Spleen (tissue), 13 donors: ENCODE measurements at places on chromosomes 16 and 17. TPM values are rescaled to one million over a fixed set of nuclear protein-coding genes. Genes with fewer than 3 reads are reported as not detected.

The RABEP1 gene
- polyA plus RNA-seq, result 20.5 TPM

The SULT1A4 gene
- 13.4 TPM for polyA plus RNA-seq

The CA4 gene
- 5.4 TPM for polyA plus RNA-seq

The SLX1B gene
- polyA plus RNA-seq, result 13.1 TPM

The RUNDC3A gene
- polyA plus RNA-seq, result 0.48 TPM

The PABPN1L gene
- 0.29 TPM for polyA plus RNA-seq

The ERAL1 gene
- 38.6 TPM for polyA plus RNA-seq

DNA sequence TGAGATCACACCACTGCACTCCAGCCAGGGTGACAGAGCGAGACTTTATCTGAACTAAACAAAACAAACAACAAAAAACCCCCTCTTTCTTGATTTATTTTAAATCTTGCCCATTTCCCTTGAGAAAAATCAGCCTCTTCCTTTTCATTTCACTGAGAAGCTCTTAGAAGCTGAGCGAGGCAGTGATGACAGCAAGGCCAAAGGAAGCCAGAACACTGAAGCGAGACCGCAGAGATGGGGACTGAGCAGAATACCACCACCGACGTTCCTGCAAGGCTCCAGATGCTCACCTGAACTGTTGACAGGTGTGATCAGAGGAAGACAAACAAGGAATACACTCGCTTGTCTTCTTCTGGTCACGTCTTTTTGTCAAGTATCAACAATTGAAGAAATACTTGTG lies 30.5 kb upstream of the IRF8 start:
- no peak for DNase-seq

GRCh38 chr17:44416558-44417289 lies 27.3 kb upstream of the ITGA2B start:
- no peak for DNase-seq

DNA sequence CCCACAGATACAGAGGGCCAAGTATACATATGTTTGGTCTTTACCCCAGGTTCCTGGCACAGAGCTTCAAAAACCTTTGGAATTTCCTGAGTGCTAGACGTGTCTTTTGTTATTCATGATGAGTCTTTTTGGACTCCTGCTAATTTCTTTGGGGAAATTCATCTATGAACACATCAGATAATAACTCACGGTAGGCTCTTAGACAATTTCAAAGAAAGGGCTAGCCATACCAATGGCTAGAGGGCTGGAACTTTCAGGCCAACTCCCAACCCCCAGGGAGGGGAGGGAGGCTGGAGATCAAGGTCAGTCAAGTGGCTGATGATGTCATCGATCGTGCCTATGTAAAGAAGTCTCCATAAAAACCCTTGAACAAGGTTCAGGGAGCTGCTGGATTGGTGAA lies 101.9 kb downstream of the STX8 start:
- no peak for DNase-seq

DNA sequence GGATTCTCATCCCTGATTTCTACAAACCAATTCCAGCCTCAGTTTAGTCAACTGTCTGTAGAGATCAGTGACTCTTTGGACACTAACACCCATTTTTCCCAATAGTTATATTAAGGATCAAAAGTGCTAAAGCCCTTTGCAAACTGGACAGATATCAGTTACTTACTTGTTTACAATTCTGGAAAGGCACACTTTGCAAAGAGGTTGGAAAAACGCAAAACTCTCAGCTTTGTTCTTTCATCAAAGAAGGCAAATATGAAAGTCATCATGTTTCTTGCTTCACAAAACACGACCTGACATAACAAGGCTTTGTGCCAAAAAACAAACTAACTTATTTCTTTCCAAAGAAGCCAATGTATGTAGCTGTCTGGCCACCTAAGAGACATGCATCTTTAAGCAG lies 26.1 kb upstream of the VAT1L start:
- no peak for DNase-seq

DNA sequence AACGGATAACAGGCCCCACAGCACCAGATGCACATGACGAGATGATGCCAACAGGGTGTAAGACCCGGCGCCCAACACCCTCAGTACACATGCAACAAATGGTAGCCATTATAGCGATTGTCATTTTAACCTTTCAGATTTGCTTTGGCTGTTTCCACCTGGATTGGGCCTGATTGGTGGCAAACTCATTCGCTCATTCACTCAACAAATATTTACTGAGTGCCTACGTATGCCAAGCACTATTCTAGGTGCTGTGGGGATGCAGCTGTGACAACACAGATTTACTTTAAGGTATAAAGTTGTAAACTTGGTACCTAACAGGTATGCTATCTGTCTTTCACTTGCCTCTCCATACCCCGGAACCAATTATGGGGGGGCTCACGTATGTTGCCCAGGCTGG lies 66.8 kb downstream of the SRCIN1 start:
- no peak for DNase-seq

GRCh38 chr17:55842405-55843158 lies 91.7 kb downstream of the PCTP start:
- DNase-seq, result no peak

DNA sequence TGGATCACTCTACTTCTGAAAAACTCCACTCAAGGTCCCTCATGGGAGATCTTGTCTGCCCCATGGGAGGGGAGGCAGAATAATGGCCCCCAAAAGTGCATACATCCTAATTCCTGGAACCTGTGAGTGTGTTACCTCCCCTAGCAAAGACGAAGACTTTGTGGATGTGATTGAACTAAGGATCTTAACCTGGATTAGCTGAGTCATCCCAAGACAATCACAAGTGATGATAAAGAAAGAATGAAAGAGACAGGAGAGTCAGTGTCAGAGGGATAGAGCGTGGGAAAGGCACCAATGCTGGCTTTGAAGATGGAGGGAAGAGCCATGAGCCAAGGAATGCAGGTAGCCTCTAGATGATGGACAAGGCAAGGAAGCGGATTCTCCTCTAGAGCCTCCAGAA lies 374.7 kb upstream of the DYNLRB2 start:
- no peak for DNase-seq

DNA sequence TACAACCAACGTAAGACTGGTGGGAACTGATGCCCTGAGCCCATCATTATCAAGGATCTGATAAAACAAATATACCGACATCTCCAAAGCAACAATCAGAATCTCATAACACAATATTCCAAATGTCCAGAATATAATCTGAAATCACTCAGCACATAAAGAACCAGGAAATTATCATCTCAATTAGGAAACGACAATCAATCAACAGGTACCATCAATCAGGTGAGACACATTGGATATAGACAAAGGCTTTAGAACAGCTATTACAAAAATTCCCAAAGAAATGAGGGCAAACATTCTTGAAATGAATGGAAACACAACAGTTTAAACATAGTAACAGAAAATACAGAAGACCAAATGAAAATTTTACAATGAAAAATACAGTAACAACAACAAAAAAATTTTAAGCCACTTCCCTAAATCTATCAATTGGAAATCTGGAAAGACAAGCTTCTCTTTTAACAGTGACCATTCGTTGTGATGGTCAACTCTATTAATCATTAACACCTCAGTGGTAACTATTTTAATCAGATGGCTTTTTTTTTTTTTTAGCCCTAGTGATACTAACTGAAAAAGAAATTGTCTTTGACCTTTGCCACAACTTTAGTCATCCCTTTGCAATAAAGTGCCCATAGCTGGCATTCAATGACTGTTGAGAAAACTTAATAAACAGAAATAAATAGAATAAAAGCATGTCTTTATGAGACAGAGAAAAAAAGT lies 70.4 kb downstream of the USP32 start:
- DNase-seq, result no peak

DNA sequence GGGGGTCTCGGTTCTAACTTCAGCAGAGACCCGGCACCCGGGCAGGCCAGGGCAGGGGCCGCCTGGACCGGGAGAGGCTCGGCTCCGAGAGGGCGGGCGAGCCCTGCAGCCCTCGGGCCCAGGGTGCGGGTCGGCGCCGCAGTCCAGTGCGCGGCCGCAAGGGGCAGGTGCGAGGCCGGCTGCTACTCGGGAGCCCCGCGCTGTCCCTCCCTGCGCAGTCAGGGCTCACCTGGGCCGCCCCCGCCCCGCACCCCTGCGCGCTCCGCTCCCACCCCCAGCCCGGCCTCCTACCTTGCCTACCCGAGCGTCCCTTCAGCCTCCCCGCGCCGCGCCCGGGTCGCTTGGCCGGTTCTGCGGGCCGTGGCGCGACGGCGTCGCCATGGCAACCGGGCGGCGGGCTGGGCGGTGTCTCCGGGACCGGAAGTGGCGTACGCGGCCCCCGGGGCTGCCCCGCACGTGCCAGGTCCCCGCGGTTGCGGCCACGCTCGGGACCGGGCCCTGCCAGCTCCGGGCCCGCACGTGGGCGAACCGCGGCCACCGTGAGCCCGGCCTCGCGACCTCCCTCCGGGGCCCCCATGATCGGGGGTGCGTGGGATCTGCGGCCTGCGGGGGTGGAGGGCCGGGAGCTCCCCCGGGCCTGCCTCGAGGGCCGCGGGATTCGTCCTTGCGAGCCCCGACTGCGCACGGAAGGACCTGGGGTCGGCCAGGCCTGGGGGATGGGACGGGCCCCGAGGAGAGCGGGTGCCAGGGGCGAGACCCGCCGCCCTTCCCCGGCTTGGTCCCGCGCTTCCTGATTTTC lies at the start of gene CYB561:
TSS of gene CYB561 (minus strand) at position 353 of the 799 bp plus-strand sequence. CDS start 8,759 bp downstream, outside the sequence.
- peak; percentile 91 for DNase-seq

DNA sequence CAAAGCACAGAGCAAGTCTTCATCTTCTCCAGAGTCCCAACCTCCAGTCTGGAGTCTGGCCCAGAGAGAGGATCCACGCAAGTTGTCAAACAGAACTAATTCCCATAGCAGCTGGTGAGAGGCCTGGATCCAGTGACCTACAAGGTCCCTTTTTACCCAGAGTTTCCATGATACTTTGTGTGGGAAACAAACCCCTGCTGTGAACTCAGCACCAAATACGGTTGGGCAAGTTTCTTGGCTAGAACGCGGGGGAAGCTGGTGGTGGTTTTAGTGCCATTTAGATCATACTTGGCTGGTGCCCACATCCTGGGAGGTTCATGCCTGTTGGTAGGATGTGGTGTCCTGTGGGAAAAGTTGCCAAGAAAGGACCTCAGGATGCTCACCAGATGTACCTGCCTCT lies 18.1 kb downstream of the TMC7 start:
- no peak for DNase-seq

DNA sequence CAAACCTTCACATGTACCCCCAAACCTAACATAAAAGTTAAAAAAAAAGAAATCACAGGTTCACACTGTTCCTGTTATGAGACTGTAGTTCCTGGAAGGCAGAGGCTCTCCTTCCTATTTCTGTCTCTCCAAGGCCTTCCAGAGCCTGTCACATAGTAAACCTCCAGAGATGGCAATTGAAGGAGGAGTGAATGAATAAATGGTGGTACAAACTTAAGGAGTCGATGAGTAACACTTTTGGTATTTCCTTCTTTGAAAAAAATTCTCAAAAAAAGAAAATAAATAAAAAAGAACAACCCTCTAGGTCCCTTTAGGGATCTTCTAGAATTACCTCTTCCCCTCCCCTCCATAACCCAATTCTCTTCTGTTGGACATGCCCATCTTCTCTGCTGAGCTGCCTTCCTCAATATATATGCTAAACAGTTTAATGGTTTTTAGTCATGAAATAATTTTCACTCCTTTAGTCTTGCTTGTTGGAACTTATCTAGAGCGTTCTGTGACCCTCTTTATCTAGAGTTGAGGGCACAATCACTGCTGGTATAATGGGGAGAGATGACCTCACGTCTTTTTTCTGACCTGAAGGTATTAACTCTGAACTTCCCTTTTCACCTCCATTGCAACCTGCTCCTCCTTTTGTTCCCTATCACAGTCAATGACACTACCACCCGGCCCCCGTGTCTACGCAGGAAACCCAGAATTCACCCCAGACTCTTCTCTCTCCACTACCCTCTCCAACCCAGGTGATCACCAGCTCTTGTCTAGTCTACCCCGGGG lies 1.7 kb upstream of the TAF15 start:
- DNase-seq, result no peak

- no peak for DNase-seq
These were observed 58.3 kb downstream of the ABCC1 start for GRCh38 chr16:16007743-16008111.

DNA sequence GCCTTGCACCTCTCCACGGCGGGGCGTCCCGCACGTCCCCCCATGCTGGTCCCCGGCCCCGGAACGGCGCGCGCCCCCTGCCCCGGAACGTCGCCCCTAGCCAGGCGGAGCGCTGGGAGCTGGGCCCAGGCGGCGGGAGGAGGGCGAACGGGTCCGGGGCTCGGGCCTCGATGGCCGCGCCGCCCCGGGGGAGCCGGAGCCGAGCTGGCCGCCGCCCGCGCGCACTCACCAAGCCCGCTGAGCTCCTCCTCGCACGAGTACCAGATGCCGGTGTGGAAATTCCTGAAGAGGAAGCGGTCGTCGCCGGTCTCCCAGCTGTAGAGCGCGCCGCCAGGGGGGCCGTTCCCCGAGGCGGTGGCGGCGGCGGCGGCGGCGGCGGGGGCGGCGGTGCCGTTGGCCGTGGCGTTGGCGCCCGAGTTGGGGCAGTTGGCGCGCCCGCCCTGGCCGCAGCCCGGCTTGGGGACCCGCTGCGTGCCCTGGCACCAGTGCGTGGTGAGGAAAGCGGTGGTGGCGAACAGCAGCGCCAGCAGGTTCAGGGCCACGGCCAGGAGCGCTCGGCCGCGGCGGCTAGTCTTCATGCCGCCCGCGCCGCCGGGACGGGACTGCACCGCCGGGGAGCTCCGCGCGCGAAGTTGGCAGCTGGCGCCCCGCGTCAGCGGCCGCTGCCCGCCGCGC lies 530 bp downstream of the GSG1L start:
- peak; percentile 52 for DNase-seq

GRCh38 chr17:50802609-50803571 lies 32.5 kb upstream of the WFIKKN2 start:
- DNase-seq, result no peak

GRCh38 chr16:77555126-77555525 lies 120.3 kb upstream of the ADAMTS18 start:
- no peak for DNase-seq

DNA sequence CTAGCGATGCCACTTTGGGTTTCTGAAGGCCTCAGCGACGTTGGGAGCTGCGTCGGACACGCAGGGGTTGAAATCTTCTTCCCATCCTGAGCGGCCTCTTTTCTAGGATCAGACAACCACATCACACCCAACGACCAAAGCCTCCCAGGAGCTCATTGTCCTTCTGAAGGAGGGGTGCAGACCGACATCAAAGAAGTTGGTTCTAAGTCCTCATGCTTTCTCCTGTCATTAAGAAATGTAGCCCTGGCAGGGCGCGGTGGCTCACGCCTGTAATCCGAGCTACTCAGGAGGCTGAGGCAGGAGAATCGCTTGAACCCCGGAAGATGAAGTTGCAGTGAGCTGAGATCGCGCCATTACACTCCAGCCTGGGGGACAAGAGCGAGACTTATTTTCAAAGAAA lies 1681.9 kb downstream of the TP53TG3F start:
- no peak for DNase-seq

DNA sequence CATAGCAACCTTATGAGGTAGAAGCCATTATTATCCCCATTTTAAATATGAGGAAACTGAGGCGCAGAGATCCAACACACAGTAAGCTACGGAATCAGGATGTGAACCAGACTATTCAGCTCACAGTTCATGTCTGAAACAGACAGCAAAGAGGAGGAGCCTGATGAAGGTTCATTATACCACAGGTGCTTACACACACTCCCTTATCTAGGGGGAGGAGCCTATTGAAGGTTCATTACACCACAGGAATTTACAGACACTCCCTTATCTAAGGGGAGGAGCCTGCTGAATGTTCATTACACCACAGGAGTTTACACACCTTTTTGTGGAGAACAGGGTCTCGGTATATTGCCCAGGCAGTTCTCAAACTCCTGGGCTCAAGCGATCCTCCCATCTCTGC lies 21.9 kb downstream of the C16orf95 start:
- DNase-seq, result no peak
